T-helper 1 cell (primary cell): ENCODE measurements at places on chromosomes 2 and 18.

DNA sequence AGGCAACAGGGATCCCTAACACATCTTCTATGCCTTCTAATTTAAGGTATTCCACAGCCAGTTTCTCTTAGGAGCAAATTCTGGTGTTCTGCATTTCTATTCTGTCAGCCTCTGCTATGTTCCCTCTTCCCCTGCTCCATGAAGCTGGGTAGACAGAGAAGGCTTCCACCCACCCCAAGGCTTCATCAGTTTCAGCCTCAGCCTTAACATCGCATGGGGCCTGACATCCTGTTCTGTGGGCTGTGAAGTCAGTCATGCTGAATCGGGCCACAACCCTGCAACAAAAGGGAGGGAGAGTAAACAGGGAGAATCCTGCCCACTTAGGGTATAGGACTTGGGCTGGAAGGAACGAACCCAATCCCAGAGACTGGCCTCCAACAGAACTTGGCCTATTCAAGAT, 70.6 kb upstream of the PPM1B start:
- DNase-seq: no peak

DNA sequence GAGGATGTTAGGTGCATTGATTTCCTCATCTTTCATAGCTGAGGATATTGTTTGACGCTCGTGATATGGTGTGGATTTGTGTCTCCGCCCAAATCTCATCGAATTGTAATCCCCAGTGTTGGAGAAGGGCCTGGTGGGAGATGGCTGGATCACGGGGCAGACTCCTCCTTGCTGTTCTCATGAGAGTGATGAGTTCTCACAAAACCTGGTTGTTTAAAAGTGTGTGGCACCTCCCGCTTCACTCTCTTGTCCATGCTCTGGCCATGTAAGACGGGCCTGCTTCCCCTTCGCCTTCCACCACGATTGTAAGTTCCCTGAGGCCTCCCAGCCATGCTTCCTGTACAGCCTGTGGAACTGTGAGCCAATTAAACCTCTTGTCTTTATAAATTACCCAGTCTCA, 28.4 kb upstream of the GPC1 start:
- DNase-seq: no peak

- DNase-seq: no peak
Observed at GRCh38 chr18:69705987-69706386, 241.7 kb downstream of the CD226 start.

DNA sequence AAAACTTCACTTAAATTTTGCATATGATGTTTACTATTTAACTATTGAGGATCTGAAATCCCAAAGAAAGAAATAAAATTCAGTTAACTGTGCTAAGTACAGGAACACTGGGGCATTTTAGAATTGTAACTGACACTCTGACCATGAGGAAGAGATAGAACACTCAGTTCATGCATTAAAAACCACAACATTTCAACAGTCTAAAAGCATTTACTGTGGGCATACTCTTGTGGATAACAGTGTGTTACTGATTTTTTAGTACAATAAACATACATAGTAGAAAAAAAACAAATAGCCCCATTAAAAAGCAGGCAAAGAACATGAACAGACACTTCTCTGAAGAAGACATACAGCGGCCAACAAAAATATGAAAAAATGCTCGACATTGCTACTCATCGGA, 1122.7 kb upstream of the PIK3C3 start:
- DNase-seq: no peak

- DNase-seq: no peak
Observed at GRCh38 chr18:46338766-46339165, 234.6 kb downstream of the HAUS1 start.

DNA sequence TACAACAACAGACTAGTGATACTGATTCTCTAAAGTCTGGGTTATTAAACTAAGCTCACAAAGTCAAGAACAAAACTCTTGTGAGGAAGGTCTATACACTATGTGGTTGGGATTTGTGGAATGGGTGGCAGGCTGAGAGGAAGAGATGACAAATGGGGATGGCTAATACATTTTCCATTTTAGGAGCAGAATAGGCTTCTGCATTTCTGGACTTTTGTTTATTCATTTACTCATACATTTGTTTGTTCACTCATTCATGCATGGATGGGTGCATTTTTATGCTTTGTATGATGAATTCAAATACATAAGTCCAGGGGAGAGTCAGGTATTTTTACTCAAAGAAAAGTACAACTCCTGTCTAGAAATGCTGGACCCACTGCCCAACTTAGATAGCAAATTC, 637.4 kb upstream of the CDH2 start:
- no peak for DNase-seq

DNA sequence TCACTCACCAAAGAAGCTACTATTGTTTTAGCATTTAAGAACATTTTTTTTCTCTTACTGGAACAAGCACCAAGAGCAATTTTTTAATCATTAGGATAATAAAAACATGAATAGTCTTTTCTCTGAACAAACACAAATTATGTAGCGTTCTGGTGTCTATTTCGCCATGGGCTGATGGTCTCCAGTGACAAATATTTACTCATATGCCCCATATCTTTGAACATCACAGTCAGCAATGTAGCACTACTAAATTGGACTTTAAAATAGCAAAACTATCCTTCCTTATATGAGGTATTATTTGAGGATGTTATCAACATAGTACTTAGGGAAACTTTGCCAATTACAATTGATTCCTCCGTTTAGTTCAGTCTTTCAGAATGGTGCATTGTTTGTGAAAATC, 1326.0 kb upstream of the ZEB2 start:
- DNase-seq: no peak

DNA sequence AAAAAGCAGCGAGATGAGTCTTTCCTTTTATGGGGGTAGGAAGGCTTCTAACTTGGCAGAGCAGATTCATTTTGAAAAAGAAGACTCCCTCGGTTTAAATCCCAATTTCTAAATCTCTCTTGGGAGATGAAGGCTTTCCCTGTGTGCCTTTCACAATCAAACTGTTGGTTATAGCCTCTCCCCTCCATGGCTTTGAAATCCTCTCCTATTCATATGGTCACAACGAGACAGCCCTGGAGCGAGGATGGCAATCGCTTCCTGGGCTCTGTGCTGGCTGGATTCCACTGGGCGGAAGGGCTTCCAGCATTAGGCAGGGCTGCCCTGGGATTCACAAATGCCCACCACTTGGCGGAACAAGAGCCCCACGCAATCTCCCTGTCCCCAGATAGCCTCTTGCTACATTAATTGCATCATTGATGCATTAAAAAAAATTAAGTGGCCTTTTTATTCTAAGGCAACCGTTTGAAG, 1.6 kb downstream of the CAVIN2 start:
- no peak for DNase-seq

GRCh38 chr2:231523451-231524285, 6.6 kb downstream of the NMUR1 start:
- no peak for DNase-seq

DNA sequence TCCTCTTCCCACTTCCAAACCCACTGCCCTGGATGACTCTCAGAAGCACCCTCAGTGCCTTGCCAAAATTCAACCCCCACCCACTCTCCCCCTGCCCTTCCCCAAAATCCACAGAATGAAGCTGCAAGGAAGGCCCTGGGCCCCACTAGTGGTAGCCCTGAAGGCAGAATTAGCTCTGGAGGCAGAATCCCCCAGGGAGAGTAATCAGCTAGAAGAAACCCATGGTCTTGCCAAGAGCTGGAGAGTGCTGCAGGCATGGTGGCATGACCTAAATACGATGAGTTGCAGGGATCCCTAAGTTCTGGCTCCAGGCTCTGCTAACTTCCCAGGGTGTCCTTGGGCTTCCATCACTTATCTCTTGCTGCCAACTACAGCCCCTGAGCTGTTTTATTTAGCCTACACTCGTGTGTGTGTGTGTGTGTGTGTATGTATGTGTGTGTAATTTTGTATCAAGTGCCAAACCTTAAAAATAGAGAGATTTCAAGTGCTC, 7.9 kb downstream of the GAD1 start:
- DNase-seq: no peak

- no peak for DNase-seq
Observed at GRCh38 chr2:23708771-23709170, 218.2 kb downstream of the ATAD2B start.

DNA sequence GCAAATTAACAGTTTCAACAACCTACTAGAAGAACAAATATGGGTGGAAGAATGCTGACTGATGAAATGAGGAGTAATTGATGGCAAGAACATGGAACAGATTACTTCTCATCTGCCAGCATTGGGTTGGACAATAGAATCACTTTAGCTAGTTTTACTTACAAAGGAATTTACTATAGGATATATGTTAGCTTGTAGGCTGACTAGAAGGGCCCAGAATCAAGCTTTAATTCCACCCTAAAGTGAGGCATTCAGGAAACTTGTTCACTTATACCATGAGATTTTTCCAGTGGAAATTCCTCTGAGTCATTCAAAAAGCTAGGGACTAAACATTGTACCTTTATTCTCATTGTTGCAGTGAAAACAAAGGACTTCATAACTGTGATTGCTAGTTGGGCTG, 5.0 kb upstream of the ZSWIM2 start:
- DNase-seq: no peak

DNA sequence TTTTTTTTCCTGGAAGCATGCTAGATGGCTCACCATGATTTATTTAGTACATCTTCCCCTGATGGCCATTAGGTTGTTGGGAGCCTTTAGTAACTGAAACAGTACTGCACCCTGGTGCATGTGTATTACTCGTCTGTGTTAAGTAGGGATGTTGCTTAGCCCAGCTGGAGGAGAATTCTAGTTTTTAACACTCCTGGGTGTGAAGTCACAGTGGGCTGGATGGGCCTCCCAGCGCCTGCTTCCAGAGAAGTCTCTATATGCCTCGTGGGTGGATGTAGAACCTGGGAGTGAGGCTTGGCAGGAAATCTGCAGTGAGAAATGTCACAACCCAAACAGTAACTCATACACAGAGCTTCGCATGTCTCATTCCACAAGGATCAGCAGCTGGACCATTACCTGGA, 28.9 kb upstream of the NT5DC4 start:
- DNase-seq: no peak

DNA sequence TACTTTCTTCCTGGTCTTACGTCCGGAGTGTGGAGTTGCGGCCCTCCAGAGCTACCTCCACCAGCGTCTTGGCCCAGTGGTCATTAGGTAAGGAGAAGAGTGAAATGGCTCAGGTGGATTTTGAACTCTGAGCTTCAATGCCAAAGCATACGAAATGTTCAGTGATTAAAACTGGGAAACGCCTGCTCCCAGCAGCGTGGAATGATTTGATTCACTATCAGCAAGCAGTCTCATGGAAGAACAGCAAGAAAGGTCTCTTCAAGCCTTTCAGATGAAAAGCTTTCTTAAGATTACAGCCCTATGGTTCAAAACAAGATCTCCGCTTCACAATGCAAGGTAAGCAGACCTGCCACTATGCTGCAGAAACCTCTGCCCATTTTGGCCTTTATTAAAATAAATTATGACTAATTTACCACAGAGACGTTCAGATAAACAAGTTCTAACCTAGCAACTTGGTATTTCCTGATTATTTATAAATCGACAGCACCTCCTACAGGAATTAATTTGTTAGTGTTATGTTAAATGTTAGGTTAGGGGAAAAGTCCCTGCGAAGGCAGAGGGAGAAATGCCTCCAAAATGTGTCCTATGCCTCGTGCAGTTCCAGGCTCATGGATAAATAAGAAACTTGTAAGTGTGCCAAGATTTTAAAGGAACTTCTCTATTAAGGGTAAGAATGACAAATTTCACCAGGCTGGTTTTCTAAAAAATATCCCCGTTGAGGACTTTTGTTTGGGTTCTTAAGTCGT, 10.1 kb downstream of the SP9 start:
- DNase-seq: no peak

DNA sequence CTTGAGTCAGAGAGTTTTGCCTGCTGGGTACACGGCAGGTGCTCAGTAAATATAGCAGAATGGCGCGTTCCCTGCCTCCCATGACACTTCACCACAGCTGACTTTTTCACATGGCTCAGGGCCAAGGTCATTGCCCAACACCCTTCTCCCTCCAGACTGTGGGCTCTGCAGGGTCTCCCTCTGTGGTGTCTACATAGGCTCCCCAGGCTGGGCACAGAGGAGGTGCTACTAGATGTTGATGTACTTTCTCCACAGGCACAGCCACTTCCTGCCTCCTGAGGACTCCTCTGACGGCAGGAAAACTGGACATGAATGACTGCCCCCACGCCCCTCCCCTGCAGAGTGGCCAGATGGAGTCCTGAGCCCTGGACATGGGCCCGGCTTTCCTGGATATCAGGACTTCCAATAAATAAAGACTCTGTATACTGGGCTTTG, 4.2 kb downstream of the CHCHD5 start:
- DNase-seq: no peak

DNA sequence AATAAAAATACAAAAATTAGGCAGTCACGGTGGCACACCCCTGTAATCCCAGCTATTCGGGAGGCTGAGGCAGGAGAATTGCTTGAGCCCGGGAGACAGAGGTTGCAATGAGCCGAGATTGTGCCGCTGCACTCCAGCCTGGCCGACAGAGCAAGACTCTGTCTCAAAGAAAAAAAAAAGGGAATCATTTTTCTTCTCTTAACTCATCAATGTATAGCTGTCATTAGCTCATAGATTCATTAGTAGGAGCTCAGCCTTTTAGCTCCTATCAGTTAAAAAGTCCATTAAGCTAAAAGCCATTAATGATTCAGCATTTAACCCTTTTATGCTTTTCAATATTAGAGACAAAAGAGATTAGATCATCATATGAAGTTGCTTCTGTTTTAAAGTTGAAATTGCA, 5.8 kb upstream of the NBAS start:
- no peak for DNase-seq

GRCh38 chr2:98571796-98572195, 36.5 kb downstream of the COA5 start:
- no peak for DNase-seq

DNA sequence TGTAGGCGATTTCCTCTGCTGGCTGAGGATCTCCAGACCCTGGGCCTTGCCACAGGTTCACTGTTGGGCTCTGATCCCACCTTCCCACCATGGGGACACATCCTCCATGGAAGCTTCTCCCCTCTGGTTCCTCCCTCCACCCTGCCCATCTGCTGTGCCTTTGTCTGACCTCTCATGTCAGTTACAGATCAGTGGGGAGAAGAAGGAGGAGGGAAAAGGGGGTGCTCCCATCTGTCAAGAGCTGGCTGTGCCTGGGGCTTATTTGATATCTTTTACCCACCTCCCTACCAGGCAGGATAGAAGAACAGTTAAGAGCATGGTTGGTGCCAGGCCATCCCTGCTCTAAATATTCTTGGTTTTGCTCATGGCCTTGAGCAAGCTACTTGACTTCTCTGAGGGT, 12.3 kb upstream of the DNAJB2 start:
- DNase-seq: no peak

GRCh38 chr2:199757233-199757870, 93.6 kb downstream of the FTCDNL1 start:
- no peak for DNase-seq

GRCh38 chr2:111007757-111008688, 112.7 kb upstream of the BCL2L11 start:
- DNase-seq: no peak

- DNase-seq: no peak
Observed at GRCh38 chr18:32919799-32920198, 147.0 kb upstream of the KLHL14 start.

- DNase-seq: no peak
Observed at GRCh38 chr2:232349546-232349945, 29.0 kb upstream of the ALPP start.
